ENCODE measurements at places on chromosomes 3 and 15.

- no peak for DNase-seq
These were observed 69.8 kb downstream of the FGF7 start for GRCh38 chr15:49492830-49493229.

- no peak for DNase-seq
These were observed 208.5 kb upstream of the LINGO1 start for GRCh38 chr15:77840991-77841775.

- DNase-seq, result no peak
These were observed 4.1 kb downstream of the GAP43 start for GRCh38 chr3:115627180-115628074.

GRCh38 chr3:181455276-181455675 is 256.4 kb upstream of the SOX2 start:
- DNase-seq, result no peak
